Fibroblast of skin of scalp (primary cell): ENCODE measurements at places on chromosomes 2 and 18.

DNA sequence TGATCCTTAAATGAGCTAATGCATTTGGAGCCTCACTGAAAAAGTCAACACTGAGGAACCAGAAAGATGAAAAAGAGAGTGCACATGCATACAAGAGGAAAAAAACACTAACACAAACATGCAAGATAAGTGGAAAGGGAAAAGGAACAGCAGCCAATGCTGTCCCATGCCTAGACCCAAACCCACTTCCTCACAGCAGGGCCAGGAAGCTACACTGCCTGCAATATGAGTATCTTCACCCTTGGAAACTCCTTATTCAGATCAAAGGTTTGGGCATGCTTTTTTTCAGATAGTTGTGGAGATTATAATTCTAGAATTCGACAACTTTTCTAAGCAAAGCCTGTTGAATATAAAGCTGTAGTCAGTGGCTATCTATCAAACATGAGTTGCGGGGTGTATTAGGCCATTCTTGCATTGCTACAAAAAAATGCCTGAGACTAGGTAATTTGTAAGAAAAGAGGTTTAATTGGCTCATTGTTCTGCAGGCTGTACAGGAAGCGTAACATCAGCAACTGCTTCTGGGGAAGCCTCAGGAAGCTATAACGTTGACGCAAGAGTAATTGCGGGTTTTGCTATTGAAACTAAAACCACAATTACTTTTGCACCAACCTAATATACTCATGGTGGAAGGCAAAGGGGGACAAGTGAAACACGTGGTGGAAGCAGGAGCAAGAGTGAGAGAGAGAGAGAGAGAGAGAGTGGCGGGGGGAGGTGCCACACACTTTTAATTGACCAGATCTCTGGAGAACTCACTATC, 138.2 kb downstream of the MBD2 start:
- DNase-seq, result no peak

GRCh38 chr2:169260246-169260645, 102.1 kb downstream of the LRP2 start:
- no peak for DNase-seq

- DNase-seq, result no peak
These were observed 35.3 kb downstream of the KIAA2012 start for GRCh38 chr2:202108345-202108744.

- DNase-seq, result no peak
These were observed 269.3 kb upstream of the MYT1L start for GRCh38 chr2:2600366-2600765.

GRCh38 chr2:151673016-151673415, 61.3 kb downstream of the NEB start:
- no peak for DNase-seq

DNA sequence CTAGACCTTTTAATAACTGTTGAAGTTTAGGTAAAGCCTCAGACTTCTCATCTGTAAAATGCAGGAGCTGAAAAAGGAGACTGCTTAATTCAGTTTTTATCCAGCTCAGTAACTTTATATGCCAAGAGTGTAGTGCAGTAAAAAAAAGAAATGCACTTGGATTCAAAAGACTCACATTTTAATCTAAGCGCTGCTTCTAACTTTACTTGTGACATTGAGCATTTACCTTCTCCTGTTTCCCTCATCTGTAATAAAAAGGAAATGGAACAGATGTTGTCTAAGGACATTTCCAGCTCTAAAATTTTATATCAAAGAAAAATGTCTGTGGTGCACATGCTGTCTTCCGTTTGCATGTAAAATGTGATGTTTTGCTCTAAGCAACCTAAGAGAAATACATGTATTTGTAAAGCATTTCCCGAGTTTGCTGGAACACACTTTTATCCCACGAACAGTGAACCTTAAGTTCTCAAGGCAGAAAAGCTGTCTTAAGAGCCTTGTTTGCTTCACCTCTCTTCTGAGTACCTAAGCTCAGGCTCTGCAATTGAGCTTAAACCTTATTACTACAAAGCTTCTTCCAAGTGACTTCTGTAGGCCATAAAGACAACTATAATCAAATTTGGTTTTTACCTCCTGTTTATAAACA, 24.2 kb upstream of the TANK start:
- no peak for DNase-seq

DNA sequence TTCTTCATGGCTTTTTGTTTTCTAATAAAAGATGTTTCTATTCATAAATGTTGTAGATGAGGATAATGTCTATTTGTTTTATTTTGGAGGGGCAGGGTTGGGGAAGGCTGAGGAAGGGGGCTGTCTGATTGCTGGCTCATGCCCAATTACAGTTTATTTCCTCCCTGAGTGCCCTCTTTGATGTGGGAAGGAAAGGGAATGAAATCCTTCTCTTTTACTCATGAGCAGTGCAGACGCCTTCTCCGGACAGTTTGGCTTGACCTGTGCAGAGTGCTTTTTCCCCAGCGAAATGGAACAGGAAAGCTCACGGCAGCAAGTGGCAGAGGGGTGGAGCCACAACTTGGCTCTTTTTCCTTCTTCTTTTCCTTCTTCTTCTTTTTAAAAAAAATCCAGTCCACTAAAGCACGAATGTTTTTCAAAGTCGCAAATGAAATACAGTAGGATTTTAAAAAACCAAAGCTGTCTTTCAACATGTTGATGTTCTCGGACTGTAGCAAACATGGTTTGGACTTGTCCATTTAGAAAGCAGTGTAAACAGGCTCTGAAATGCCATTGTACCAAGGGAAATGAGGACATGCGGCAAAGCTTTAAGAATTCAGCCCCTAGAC, 34.5 kb downstream of the RAB31 start:
- DNase-seq, result peak; percentile 32

- no peak for DNase-seq
These were observed 316.4 kb downstream of the MYCN start for GRCh38 chr2:16256601-16257321.

DNA sequence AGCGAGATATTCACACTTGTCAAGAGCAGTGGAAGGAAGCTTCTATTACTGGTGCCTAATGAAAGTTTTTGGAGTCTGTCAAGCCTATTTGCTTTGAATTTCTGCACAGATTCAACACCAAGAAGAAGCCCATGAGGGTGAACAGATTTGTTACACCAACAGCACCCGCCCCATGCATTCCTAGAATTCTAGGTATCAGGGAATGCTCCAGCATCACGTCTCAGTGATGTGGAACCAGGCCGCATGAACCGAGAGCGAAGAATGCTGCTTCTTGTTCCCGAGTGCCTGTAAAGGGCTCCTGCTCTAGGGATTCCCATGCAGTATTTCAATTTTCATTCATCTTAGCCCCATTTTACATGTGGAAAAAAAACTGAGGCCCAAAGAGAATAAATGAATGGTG, 69.7 kb downstream of the KCNF1 start:
- no peak for DNase-seq

- DNase-seq, result peak; percentile 85
These were observed 107.7 kb downstream of the COL6A3 start for GRCh38 chr2:237306083-237306786.

DNA sequence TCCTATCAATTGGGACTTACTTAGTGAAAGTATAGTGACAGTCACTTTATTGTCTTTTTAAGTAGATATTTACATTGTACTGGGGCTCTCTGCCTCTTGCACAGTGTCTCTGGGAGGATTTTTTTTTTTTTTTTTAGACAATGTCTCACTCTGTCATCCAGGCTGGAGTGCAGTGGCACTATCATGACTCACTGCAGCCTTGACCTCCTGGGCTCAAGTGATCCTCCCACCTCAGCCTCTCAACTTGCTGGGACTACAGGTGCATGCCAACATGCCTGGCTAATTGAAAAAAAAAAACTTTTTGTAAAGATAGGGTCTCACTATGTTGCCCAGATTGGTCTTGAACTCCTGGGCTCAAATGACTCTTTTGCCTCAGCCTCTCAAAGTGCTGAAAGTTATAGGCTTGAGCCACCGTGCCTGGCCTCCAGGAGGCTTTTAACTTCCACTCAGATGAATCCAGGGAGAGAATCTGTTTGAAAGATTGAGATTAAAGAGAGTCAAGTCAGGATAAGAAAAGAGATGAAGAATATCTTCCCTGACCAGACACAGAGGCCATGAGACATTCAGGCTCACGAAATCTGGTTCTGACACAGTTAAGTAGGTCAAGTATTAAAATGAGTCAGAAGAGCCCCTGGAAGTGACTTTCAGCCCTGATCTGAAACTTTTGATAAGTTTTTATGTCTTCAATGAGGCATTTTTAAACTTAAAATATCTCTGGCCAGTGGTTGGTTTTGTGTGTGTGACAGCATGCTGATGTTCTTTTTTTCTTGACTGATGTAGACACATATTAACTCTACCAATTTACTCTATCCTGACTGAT, 18.3 kb downstream of the ARHGEF33 start:
- DNase-seq, result no peak

GRCh38 chr2:40173276-40173675, 278.6 kb downstream of the SLC8A1 start:
- DNase-seq, result peak; percentile 60

- DNase-seq, result no peak
These were observed 3.1 kb downstream of the MGAT5 start for GRCh38 chr2:134256956-134257355.

DNA sequence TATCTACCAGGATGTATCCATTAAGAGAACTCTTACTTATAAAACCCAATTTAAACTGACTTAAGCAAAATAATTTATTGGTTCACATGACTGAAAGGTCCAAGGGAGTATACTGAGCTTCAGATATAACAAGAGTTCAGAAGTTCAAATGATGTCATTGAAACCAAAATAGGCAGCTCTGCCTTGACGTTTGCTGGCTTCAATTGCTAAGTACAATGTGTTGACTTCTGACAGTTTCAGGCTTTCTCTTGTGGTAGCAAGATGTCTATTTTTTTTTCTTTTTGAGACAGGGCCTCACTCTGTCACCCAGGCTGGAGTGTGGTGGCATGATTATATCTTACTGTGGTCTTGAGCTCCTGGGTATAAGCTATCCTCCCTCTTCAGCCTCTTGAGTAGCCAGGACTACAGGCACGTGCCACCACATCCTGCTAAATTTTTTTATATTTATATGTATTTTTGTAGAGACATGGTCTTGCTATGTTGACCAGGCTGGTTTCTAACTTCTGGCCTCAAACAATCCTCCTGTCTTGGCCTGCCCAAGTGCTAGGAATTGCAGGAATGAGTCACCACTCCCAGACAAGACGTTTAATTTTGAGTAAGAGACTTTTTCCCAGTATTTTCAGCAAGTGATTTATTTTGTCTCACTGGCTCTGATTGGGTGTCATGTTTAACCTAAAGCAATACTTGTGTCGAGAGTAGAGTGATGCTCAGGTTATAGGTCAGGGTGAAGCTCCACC, 184.8 kb downstream of the NR4A2 start:
- DNase-seq, result no peak

DNA sequence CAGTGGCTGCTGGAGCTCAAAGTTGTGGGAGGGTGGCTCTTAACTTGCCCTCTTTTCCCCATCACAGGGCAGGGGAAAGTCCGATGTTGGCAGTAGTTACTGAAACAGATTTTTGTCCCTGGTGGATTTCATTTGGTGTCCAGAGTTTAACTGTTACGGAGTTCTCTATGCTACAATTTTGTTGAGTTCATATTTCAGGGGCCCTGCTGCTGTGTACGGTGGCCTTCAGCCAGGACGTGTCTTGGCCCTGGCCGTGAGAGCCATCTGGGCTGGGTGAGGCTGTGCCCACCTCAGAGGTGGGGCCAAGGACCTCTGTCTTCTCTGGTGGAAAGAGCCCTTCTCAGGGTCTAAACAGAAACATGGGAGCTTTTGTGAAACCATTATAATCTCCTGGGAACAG, 67.4 kb downstream of the SH3YL1 start:
- DNase-seq, result no peak

DNA sequence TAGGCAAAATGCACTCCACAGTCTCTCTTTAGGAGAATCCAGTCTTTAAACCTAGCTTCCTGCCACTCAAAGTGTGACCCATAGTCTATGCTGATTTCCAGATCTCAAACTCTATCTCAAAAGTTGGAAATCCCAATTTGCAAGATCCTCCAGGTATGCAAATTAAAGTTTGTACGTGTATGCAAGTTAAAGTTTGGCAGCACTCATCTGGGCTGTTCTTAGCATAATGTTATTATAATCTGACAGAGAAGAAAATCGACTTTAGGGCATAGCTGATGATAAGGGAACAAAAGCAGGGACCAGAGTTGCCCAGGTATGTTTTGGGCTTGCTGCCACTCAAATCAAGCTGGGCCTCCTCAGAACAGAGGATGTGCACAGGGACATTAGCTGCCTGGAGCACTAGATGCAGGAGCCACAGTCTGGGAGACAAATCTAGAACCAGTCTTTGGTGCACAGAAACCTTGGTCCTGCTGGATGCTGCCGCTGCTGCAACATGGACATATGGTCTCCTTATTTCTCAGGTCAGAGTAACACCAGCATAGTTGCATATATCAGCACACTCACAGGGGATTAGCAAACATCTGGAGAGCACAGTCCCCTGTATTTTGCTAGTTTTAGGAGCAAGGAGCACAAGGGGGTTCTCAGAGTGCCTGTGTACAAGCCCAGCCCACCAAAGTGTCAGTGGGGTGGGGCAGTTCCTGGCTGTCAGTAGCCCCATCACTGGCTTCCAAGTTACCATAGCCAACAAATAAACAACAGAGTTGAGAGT, 242.6 kb downstream of the TTC32 start:
- no peak for DNase-seq

GRCh38 chr18:69934601-69935265, 12.9 kb downstream of the CD226 start:
- no peak for DNase-seq

- DNase-seq, result peak; percentile 31
These were observed 136.1 kb downstream of the SH3BP4 start for GRCh38 chr2:235087832-235088495.

DNA sequence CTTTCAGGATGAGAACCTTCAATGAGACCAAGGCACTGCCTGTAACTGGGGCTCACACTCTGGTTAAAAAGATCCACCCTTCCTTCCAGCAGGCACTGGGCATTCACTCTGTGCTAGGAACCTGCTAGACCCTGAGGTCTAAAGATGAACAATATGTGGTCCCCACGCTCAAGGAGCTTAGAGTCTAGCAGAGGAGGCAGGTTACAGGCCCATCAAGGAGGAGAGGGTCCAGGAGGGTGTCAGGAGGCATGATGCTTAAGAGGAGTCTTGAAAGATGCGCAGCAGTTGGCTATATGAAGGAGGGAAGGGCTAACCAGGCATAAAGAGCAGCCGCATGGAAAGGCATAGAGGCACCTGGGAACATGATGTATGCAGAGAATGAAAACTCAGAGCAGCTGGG, 4.5 kb downstream of the ANKRD53 start:
- no peak for DNase-seq

DNA sequence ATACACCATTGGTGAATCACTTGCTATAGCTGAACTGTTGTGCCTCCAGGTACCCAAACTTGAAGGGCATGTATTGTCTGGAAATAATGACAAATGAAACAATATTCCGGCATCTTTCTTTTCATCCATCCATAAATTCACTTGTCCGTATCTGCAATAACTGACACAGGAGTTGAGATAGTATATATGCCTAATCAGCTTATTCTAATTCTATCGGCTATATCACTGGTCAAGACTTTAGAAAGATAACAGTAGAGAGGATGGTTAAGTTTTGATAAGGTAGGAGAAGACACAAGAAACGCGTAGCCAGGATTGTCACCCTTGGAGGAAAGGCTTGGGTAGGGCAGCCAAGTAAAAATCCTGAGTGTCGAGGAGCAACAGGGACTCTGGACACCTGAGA, 1634.6 kb upstream of the CELF4 start:
- no peak for DNase-seq
